Stimulated activated memory B cell treated with anti-CD40 and anti-IgM and Interleukin-4, amounts not matched to agents 10 μg/mL and 1 μg/mL and 100 μg/mL, for 72 hours (primary cell): ENCODE measurements at places on chromosomes 16 and 17.
A peak's percentile ranks its signal among the peaks of the same experiment; 100 is the strongest.

- H3K4me3 ChIP-seq = no peak within 1 kb of the TSS
- H3K27me3 ChIP-seq = peaks cover 56% of the 10 kb centered on the region
- peaks cover 8% of the 10 kb centered on the region for H3K4me1 ChIP-seq
- no peak within 1 kb of the TSS for H3K27ac ChIP-seq
Measured at GRCh38 chr16:75206749-75207451, at the start of gene CTRB2. CTRB2 (minus strand) TSS chr16:75207161; CDS start chr16:75207141, 20 bp downstream.

GRCh38 chr17:42798011-42798382 is 507 bp downstream of the COA3 start:
- H3K4me3 ChIP-seq = peak overlapping the region; percentile 91
- peaks cover 18% of the 10 kb centered on the region for H3K36me3 ChIP-seq
- H3K27me3 ChIP-seq = no peaks in the 10 kb centered on the region
- ATAC-seq = no peak
- H3K27ac ChIP-seq = peak overlapping the region; percentile 84
- H3K4me1 ChIP-seq = peaks cover 33% of the 10 kb centered on the region

GRCh38 chr16:57390636-57391295 is 13.8 kb upstream of the CCL17 start:
- no peak for ATAC-seq
- H3K27me3 ChIP-seq = no peaks in the 10 kb centered on the region
- no peaks in the 10 kb centered on the region for H3K36me3 ChIP-seq
- H3K27ac ChIP-seq = no peak overlapping the region

DNA sequence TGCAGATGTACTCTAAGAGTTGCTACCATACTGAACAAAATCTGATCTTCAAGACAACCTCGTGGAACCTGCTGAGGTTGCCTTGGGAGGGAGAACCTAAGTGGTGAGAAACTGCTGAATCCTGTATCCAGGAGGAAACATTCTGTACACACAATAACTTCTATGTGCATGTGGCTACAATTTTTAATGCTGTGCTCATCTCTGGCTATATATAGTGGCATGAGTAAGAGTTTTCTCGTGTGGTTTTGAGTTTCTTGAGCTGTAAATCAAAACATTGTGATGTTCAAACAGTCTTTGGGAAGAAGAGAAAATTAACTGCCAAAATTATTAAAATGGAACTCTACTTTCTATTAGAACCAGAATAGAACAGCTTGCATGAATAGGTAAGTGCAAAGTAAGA is 206.8 kb downstream of the CA10 start:
- H3K36me3 ChIP-seq = no peaks in the 10 kb centered on the region
- no peak overlapping the region for H3K4me3 ChIP-seq
- no peak for ATAC-seq
- H3K4me1 ChIP-seq = no peaks in the 10 kb centered on the region

DNA sequence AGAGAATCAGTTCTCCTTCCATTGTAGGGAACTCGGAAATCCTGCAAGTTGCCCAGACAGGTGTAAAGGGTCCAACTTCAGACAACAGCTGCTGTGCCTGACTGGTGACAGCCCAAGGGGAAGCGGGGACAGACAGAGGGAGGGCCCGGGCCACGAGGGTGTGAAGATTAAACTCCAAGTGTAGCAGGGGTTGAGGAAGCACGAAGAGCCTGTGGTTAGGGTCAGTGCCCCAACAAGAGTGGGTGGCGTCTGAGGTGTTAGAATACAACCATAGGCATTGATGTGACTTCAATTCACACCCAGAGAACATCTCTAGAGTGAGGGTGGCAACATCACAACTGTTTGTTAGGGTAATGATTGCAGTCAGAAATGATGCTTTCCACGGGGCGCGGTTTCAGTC is 39.1 kb downstream of the ASPA start:
- no peak overlapping the region for H3K27ac ChIP-seq
- H3K4me1 ChIP-seq = no peaks in the 10 kb centered on the region
- H3K27me3 ChIP-seq = no peaks in the 10 kb centered on the region
- ATAC-seq = no peak

- no peak overlapping the region for H3K4me3 ChIP-seq
- H3K4me1 ChIP-seq = no peaks in the 10 kb centered on the region
Measured at GRCh38 chr17:32112416-32112815, 29.9 kb upstream of the RHOT1 start.

- H3K27me3 ChIP-seq = no peaks in the 10 kb centered on the region
- H3K4me1 ChIP-seq = no peaks in the 10 kb centered on the region
- no peaks in the 10 kb centered on the region for H3K36me3 ChIP-seq
- no peak overlapping the region for H3K4me3 ChIP-seq
- H3K27ac ChIP-seq = no peak overlapping the region
Measured at GRCh38 chr17:56119191-56119590, 34.1 kb upstream of the ANKFN1 start.

DNA sequence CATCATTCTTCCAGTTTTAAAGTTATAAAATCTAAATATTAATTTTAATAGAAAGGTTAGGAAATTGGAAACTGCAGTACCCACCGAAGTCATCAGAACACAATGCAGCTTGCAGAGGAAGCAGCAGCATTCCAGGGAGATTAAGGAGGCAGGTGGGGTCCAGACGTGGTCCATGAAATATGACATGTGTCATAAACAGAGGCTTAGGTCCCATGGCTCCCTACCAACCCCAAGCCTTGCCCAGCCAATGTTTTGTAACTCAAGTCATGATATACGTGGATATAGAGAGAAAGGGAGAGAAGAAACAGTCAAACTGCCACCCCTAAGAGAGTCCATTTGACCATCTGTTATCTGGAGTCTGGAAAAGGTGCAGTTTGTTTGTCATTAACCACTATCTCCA is 670.0 kb downstream of the TOX3 start:
- H3K4me1 ChIP-seq = no peaks in the 10 kb centered on the region
- no peak overlapping the region for H3K27ac ChIP-seq
- no peaks in the 10 kb centered on the region for H3K27me3 ChIP-seq
- no peaks in the 10 kb centered on the region for H3K36me3 ChIP-seq
- H3K4me3 ChIP-seq = no peak overlapping the region

GRCh38 chr17:56699186-56699894 is 105.8 kb downstream of the NOG start:
- peaks cover 26% of the 10 kb centered on the region for H3K27me3 ChIP-seq
- H3K36me3 ChIP-seq = no peaks in the 10 kb centered on the region
- no peak overlapping the region for H3K27ac ChIP-seq
- no peak overlapping the region for H3K4me3 ChIP-seq
- ATAC-seq = no peak
- no peaks in the 10 kb centered on the region for H3K4me1 ChIP-seq

GRCh38 chr17:27553019-27553511 is 77.9 kb upstream of the LGALS9 start:
- H3K36me3 ChIP-seq = peaks cover 47% of the 10 kb centered on the region
- no peak overlapping the region for H3K4me3 ChIP-seq
- H3K27me3 ChIP-seq = no peaks in the 10 kb centered on the region

DNA sequence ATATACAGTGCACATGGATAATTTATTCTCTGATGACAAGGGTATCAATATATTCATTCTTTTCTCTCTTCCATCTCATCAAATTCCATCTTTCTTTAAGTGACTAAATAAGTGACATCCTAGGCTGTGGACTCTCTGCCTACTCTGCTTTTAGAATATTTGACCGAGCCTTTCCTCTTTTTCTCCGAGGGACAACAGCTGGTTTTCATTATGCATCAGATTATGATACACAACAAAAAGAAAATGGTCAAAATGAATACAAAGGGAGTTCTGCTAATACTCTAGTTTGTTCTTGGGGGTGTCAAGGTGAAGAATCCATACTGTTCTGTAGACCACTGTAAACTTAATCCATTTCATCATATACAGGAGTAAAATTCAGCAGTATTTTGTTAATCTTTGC is 942.6 kb downstream of the KCNJ2 start:
- no peaks in the 10 kb centered on the region for H3K27me3 ChIP-seq
- no peak overlapping the region for H3K4me3 ChIP-seq
- no peaks in the 10 kb centered on the region for H3K4me1 ChIP-seq
- ATAC-seq = no peak

GRCh38 chr16:3519581-3519980 is 18.8 kb downstream of the CLUAP1 start:
- ATAC-seq = no peak
- no peaks in the 10 kb centered on the region for H3K27me3 ChIP-seq
- peaks cover 40% of the 10 kb centered on the region for H3K36me3 ChIP-seq
- H3K4me3 ChIP-seq = no peak overlapping the region
- no peak overlapping the region for H3K27ac ChIP-seq

DNA sequence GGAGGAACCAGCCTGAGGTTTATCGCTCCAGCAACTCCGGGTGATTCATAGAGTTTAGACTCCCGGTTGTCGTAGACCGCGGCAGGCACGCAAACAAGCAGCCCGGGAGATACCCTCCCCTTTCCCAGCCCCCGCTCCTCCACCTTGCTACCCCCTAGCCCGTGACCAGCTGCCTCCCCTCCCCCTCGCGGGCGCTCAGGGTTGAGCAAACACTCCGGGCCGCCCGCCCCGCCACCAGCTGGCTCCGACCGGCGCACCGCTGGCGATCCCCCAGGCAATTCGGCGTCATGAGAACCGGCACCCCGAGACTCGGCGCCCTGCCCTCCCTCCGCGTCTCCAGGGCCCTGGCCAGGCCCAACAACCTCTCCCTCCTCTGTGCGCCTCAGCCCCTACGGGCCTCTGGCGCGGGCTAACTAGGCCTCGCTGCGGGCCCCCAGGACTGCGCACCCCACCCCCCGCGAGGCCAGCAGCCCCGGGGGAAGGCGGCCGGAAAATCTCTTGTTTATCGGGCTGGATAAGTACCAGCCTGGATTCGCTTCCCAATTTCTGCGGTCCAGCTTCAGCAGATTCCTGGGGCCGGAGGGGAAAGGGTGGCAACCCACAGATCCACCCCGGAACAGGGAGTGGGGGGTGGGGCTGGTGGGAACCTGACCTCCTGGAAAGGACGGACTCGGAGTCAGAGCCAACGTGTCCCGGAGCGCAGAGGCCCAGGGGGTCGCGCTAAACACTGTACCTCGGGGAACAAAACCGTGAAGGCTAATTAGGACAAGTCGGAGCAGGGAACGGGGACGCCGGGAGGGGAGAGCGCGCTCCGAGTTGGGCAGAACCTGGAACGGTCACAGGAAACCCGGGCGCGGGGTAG is 951 bp upstream of the GPRC5C start:
- H3K4me1 ChIP-seq = peaks cover 17% of the 10 kb centered on the region
- peaks cover 39% of the 10 kb centered on the region for H3K27me3 ChIP-seq
- ATAC-seq = peak; percentile 79
- H3K36me3 ChIP-seq = no peaks in the 10 kb centered on the region
- peak overlapping the region; percentile 90 for H3K27ac ChIP-seq
- peak overlapping the region; percentile 78 for H3K4me3 ChIP-seq

- no peak overlapping the region for H3K4me3 ChIP-seq
- no peak overlapping the region for H3K27ac ChIP-seq
- H3K27me3 ChIP-seq = peaks cover 24% of the 10 kb centered on the region
- ATAC-seq = no peak
- H3K4me1 ChIP-seq = no peaks in the 10 kb centered on the region
Measured at GRCh38 chr17:6090253-6090652, 20.1 kb downstream of the WSCD1 start.

GRCh38 chr17:58381124-58382035 is 29.4 kb upstream of the SUPT4H1 start:
- no peak overlapping the region for H3K4me3 ChIP-seq
- H3K36me3 ChIP-seq = peaks cover 2% of the 10 kb centered on the region
- H3K27ac ChIP-seq = peak overlapping the region; percentile 52
- H3K27me3 ChIP-seq = no peaks in the 10 kb centered on the region
- peaks cover 28% of the 10 kb centered on the region for H3K4me1 ChIP-seq

- ATAC-seq = peak; percentile 20
- peak within 1 kb of the TSS; percentile 43 for H3K4me3 ChIP-seq
- H3K27ac ChIP-seq = no peak within 1 kb of the TSS
- H3K4me1 ChIP-seq = peaks cover 8% of the 10 kb centered on the region
Measured at GRCh38 chr16:66578651-66579531, at the start of gene CMTM2. CMTM2 (plus strand) TSS chr16:66579463; CDS start chr16:66579608, 145 bp downstream.

DNA sequence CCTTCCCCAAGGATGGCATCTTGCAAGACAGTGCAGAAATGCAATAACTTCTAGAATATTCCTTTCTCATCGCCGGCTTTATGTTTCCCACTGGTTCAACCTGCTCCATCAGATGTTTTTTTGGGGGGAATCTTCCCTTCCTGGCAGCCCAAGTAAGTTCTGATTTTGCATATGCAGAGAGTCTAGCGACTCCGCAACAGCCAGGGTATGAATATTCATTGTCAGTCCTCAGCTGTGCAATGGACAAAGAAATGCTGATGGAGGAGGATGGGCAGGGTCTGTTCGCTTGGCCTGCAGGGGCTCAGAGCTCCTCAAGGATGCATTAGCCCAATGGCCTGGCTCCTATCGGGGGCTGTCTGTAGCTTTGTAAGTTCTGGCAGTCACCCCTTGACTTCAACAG is 358.8 kb upstream of the CCL2 start:
- no peaks in the 10 kb centered on the region for H3K27me3 ChIP-seq
- no peak for ATAC-seq
- no peak overlapping the region for H3K27ac ChIP-seq
- H3K4me1 ChIP-seq = no peaks in the 10 kb centered on the region

GRCh38 chr17:29119265-29119664 is 60.9 kb downstream of the MYO18A start:
- H3K4me3 ChIP-seq = no peak overlapping the region
- peaks cover 47% of the 10 kb centered on the region for H3K36me3 ChIP-seq
- no peak overlapping the region for H3K27ac ChIP-seq
- no peaks in the 10 kb centered on the region for H3K27me3 ChIP-seq

- H3K4me1 ChIP-seq = no peaks in the 10 kb centered on the region
- no peak overlapping the region for H3K27ac ChIP-seq
- no peak for ATAC-seq
- no peak overlapping the region for H3K4me3 ChIP-seq
- H3K27me3 ChIP-seq = no peaks in the 10 kb centered on the region
- H3K36me3 ChIP-seq = no peaks in the 10 kb centered on the region
Measured at GRCh38 chr16:52592778-52593177, 45.8 kb upstream of the TOX3 start.

DNA sequence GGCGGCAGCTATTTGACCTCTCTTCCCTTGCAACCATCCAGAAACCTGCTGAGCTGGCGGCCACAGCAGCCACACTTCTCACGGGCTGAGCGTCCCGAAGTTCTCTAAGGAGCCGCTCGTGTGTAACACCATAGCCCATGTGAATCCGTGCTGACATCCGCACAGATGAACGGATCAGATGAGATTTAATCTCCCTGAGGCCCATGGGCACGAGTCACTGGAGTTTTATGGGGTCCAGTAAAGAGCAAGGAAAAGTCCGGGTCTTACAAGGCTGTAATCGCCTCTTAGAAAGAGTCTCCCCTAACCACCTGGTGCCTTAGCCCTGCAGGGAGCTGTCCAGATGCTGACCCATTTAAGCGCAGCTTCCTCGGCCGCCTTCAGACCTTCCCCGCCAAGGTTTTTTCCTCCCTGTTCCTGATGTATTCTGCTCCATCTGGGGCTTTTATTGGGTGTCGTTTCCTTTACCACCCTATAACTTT is 5.5 kb upstream of the CACNG5 start:
- ATAC-seq = no peak
- H3K4me1 ChIP-seq = peaks cover 5% of the 10 kb centered on the region
- no peak overlapping the region for H3K4me3 ChIP-seq
- peaks cover 50% of the 10 kb centered on the region for H3K27me3 ChIP-seq
- H3K27ac ChIP-seq = no peak overlapping the region

- H3K36me3 ChIP-seq = no peaks in the 10 kb centered on the region
- peaks cover 7% of the 10 kb centered on the region for H3K4me1 ChIP-seq
- ATAC-seq = no peak
- H3K27ac ChIP-seq = peak overlapping the region; percentile 61
Measured at GRCh38 chr17:20157001-20157310, 147.8 kb downstream of the SPECC1 start.
